Cortex of kidney (tissue), 1 donor: ENCODE measurements at places on chromosomes 7 and 10.

- DNase-seq = no peak
Measured at GRCh38 chr7:77465256-77465655, 49.1 kb upstream of the GSAP start.

DNA sequence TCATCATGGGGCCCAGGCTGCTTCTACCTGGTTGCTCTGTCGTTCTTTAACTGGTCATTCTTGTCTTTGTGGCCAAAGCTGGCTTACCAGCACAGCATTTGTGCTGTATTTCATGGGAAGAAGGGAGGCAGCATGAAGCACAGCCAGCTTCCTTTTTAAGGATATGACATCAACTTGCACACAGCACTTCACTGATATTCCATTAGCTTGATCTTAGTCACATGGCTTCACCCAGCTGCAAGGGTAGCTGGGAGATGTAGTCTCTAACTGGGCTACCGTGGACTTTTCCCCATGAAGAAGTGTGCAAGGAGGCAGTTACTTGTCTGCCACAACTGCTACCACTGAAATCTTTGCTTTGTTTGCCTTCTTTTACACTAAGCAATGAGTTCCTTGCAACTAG, 525.2 kb downstream of the LRMDA start:
- DNase-seq = no peak

DNA sequence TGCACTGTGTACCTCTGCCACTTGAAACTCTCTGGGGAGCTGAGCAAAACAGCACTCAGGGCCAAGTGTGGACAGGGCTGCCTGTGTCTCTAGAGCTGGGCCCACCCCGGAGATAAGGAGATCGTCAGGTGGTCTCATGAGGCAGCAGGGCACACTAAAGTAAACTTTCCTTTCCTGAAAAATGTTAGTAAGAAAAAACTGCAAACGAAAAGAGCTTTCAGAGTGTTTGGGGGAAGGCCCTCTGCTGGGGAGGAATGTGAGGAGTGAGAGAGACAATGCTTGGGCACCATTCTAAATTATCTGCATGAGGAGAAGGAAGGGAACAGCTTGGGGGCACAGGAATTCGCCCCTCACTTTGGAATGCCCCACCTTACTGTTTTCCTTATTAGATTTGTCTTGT, 127.7 kb downstream of the ATXN7L1 start:
- DNase-seq = no peak

- no peak for DNase-seq
Measured at GRCh38 chr7:44884621-44885393, 523 bp downstream of the PURB start.

- DNase-seq = no peak
Measured at GRCh38 chr10:8042721-8043568, 11.5 kb upstream of the GATA3 start.

DNA sequence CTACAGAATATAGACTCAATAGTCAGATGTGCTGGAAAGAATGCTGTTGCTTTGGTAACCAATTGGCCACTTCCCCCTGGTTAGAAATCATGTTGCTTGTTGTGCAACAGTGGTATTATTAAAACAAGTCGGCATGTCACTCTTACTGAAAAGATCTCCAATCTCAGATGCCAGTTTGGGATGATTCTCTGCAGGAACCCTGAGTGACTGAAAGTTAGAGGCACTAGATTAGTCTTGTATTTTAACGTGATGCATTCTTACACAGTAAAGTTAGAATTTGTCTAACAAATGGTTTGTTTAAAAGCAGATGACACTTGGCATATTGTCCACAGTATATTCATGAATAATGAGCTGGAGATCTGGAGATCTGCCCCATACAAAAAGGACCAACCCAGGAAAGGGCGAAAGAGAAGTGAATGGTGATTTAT, 287.6 kb downstream of the TWIST1 start:
- DNase-seq = no peak

- no peak for DNase-seq
Measured at GRCh38 chr7:156578978-156579430, 61.6 kb upstream of the RNF32 start.

- no peak for DNase-seq
Measured at GRCh38 chr7:49150486-49150885, 226.1 kb downstream of the CDC14C start.

- no peak for DNase-seq
Measured at GRCh38 chr7:93008833-93009232, 108.9 kb downstream of the SAMD9 start.

- DNase-seq = no peak
Measured at GRCh38 chr7:132901241-132901640, 180.6 kb downstream of the CHCHD3 start.

DNA sequence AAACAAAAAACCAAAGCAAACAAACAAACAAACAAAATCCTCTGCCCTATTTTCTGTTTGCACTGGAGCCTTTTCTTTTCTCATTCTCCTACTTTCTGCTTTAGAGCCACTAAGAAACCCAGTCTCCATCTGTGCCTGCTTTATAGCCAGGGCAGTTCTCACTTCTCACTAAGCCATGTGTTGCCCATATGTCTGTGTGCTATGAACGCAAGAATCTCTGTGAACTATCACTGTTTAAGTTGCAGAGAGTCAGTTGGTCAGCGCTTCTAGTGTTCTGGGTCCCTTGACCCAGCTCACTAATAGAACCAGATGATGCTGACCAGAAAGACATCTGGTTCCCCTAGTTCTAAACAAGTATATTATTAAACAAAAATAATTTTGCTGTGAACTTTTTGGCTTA, 81.4 kb downstream of the FAM185A start:
- DNase-seq = no peak

DNA sequence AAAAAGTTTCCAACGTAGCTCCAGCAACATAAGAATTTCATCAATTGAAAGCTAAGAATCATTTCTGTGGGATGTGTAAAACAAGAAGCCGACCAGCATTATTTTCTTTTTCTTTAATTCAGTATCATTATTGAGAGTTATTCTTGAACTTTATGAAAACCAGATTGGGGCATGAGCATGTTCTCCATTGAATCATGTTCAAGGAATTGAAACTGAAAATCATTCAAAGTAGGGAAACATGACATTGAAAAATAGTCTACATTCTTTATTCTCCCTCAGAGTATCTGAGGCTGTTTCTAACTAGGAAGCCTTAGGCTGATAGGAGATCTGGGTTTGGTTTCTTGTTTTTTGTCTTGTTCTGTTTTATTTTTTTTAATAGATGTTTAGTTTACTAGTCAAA, 253.7 kb downstream of the DYNC1I1 start:
- no peak for DNase-seq

GRCh38 chr7:114629762-114630161, 215.1 kb downstream of the FOXP2 start:
- DNase-seq = no peak

- DNase-seq = no peak
Measured at GRCh38 chr7:149735779-149736477, 37.5 kb downstream of the ZNF467 start.
